T-helper 2 cell treated with Interferon-gamma antibody and Interleukin-4, amounts not matched to agents 5 μg/mL and 100 μg/mL, for 36 hours (primary cell): ENCODE measurements at places on chromosomes 16 and 17.

- peaks cover 65% of the 10 kb centered on the region for H3K27me3 ChIP-seq
- peak overlapping the region; percentile 86 for H3K4me3 ChIP-seq
- no peak overlapping the region for H3K27ac ChIP-seq
These were observed 772 bp downstream of the NTN1 start for GRCh38 chr17:9021992-9022572.

- H3K36me3 ChIP-seq, result peaks cover 79% of the 10 kb centered on the region
- H3K27ac ChIP-seq, result peak overlapping the region; percentile 62
These were observed 47.0 kb downstream of the NLRC5 start for GRCh38 chr16:57036315-57036714.

DNA sequence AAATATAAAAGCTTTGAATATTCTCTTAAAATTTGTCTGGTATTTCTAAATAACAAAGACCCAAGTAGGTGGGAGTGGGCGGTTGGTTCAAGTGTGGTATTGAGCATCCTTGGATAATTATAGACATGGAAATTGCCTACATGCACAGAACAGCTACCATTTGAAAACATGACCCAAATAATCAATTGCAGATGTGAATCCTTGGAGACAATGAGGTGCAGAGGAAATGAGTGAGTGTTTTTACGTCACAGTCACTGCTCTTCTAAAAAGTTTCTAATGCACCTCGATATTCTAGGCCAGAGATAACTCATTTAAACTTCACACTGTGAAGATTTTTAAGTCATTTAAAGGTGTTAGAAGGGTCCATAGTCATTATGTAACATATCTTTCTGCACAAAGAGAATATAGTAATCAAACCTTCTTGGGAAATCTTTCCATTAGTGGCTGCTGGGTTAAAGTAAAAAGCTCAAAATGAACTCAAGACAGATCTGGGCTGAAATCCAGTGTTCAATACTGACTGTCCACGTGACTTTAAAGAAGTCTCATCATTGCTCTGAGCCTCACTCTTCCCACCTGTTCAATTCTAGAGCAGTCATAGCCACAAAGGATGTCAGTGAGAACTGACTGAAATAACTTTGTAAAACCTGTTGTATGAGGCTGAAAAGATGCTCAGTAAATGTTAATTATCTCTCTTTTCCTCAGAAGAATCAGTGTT lies 144.5 kb downstream of the CDH11 start:
- no peak overlapping the region for H3K27ac ChIP-seq
- DNase-seq, result no peak
- H3K4me1 ChIP-seq, result no peaks in the 10 kb centered on the region
- no peaks in the 10 kb centered on the region for H3K27me3 ChIP-seq

DNA sequence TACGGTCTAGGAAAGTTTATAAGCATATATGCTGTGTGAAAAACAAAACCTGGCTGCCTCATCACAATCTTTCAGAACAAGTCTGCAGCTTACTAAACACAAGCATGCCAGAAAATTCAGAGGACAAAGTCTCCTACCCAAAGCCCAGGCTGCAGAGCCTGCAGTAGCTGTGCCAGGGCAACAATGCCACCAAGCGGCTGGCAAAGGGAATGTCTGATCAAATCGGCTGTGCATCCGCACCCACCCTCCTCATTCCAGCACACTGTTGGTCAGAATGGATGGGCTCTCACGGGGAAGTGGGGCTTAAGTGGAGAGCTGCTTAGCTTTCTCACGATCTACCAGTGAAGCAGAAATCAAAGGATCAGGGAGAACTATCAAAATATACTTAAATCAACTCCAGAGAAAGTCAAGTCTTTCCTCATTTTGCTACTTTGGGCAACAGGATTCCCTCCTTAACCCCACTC lies 73.5 kb downstream of the CYTH1 start:
- peaks cover 46% of the 10 kb centered on the region for H3K4me1 ChIP-seq
- peak; percentile 45 for DNase-seq
- peak overlapping the region; percentile 82 for H3K4me3 ChIP-seq
- H3K27ac ChIP-seq, result peak overlapping the region; percentile 95
- no peaks in the 10 kb centered on the region for H3K27me3 ChIP-seq
